Stimulated activated naive CD8-positive, alpha-beta T cell treated with anti-CD3 and anti-CD28 coated beads, Interleukin-15, amount 100 ng/mL, for 72 hours (primary cell): ENCODE measurements at places on chromosomes 16 and 17.

GRCh38 chr16:73108195-73108963, 60.5 kb upstream of the ZFHX3 start:
- no peak for DNase-seq

GRCh38 chr16:55672471-55672870, 16.7 kb downstream of the SLC6A2 start:
- DNase-seq, result no peak

DNA sequence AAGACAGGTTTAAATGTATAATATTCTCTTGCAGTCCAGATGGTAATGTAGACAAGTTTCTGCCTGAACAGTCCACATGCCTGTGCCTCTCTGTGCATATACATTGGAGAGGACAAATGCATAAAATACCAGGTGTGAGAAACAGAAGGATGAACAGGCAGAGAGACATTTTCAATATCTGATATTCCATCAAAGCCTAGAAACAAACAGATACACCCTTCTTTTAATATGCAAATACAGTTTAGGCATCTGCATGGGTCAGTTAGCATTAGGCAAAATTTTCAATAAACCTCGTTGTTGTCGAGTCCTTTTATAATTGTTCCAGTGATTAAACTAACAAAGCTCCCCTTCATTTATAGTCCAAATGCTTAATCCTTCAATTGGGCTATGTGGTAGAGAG, 897 bp downstream of the OMG start:
- no peak for DNase-seq

DNA sequence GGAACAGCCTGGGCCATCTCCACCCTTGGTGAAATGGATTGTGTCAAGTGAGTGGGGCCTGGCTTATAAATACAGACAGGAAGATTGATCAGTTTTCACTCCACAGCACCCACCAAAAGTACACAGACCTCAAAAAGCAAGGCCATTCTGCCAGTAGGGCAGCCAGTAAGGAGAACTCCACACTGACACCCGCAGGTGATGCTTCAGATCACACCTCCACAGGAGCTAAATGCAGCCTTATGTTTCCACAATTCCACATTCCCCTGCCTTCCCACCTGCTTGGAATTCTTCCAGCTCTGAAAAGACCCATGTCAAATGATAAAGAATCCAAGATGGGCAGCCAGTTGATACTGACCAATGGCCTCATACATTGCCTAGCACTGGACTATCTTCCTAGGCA, 191.1 kb downstream of the ZFHX3 start:
- DNase-seq, result no peak

- DNase-seq, result no peak
These were observed 2.0 kb downstream of the AKAP10 start for GRCh38 chr17:19975601-19976000.
